ENCODE measurements at places on chromosomes 2 and 18.

DNA sequence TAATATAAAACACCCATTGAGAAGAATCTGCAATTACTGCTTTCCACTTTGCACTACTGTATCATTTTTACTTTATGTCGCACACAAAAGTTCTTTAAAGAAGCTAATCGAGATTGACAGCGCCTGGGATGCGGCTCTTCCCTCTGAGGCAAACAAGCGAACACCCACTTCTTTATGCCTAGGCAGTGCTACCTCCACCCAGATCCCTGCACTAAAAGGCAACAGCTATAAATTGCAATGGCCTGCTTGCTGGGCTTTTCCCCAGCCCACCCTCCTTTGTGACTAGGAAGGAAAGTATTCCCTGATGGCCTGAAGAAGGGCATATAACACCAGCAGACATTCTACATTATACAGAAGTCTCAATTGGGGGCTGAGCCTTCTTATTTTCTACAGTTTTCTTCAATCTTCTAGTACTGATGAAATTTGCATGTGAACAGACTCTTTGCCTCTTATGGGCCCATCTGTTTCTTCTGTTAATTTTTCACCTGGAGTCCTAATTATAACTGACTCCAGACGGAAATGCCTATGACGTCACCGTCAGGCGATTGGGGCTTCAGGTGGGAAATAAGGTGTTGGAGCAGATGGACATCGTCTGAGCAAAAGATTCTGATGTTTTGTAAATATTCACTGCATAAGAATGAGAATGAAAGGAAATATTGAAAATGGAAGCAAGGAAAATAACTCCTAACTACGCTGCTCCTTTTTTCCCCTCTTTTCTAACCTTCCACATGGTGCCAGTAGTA lies 138.9 kb upstream of the DCC start:
- no peak for DNase-seq

- no peak for DNase-seq
These were observed 221.7 kb downstream of the PAX3 start for GRCh38 chr2:222076973-222077690.

GRCh38 chr18:6107794-6108193 lies 212.5 kb upstream of the TMEM200C start:
- no peak for DNase-seq

DNA sequence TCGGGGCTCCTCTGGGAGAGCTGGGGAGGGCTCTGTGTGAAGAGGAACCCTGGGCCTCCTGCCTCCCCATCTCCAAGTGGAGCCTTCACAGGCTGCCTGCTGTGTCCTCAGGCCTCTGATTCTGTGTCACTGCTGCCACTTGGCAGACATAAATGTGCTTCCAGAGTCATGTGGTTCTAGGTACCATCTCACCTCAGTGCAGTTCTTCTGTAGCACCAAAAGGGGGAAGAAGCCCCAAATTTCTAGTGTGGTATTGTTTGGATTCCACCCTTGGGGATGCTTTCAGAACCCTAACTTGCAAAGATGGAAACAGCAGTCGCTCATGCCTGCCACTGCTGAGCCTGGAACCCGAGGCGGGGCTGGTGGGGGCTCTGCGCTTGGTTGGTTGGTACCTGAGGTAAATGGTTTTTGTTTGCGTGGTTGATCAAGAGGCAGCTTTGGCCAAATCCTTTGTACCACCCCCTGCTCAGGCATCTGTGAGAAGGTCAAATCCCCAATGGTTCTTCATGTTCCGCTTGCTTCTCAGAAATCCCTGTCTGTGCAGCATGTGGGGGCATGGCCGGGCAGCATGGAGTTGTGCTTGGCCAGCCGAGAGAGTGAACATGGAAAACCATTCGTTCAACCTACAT lies 27.5 kb downstream of the COA5 start:
- no peak for DNase-seq

GRCh38 chr18:25818505-25818904 lies 271.9 kb downstream of the SS18 start:
- no peak for DNase-seq

GRCh38 chr2:176138923-176139660 lies 9.6 kb downstream of the HOXD8 start:
- no peak for DNase-seq

Data from SK-N-DZ (cell line).